ENCODE measurements at places on chromosomes 1 and 21.

GRCh38 chr1:239899747-239900146, 191.9 kb upstream of the FMN2 start:
- H3K36me3 ChIP-seq = no peaks in the 10 kb centered on the region
- DNase-seq = no peak
- no peak overlapping the region for H3K4me3 ChIP-seq
- no peaks in the 10 kb centered on the region for H3K4me1 ChIP-seq
- H3K27ac ChIP-seq = no peak overlapping the region

GRCh38 chr1:90778486-90778885, 61.4 kb upstream of the BARHL2 start:
- no peak overlapping the region for H3K4me3 ChIP-seq
- H3K27me3 ChIP-seq = no peaks in the 10 kb centered on the region
- DNase-seq = no peak
- H3K27ac ChIP-seq = no peak overlapping the region
- no peaks in the 10 kb centered on the region for H3K36me3 ChIP-seq

- DNase-seq = no peak
- no peaks in the 10 kb centered on the region for H3K36me3 ChIP-seq
- H3K27me3 ChIP-seq = peaks cover under 1% of the 10 kb centered on the region
- no peaks in the 10 kb centered on the region for H3K4me1 ChIP-seq
Measured at GRCh38 chr1:200883118-200883517, 10.3 kb downstream of the GPR25 start.

DNA sequence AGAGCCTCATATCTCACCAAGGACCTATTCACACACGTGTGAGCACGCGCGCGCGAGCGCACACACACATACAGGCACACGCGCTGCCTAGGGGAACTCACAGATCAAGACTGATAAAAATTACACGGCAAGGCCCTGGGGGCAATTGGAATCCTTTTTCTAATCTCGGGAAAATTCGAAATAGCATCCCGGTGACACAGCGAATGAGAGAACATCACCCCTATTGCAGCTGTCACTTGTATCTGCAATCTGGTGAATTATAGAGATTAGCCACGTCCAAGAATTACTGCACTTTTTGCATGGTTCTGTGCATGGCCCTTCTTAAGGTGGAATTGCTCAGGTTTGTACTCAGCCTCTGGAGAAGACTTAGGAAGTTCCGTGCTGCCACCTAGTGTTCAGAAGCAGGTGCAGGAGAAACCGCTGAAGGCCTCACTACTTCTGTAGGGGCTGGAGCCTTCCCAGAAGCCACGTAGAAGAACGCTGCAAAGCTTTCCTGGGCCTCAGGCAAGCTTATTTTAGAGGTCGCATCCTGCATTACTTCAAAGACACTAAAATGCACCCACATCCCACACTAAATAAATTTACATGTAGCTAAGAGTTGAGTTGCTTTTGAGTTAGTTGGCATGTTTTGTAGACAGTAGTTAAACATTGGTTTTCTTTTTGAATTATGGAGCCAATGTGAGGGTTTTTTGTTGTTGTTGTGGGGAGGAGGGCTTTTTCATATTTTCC, 229.2 kb upstream of the CAMK1G start:
- H3K27ac ChIP-seq = no peak overlapping the region
- H3K4me1 ChIP-seq = no peaks in the 10 kb centered on the region
- H3K27me3 ChIP-seq = no peaks in the 10 kb centered on the region
- H3K36me3 ChIP-seq = no peaks in the 10 kb centered on the region

DNA sequence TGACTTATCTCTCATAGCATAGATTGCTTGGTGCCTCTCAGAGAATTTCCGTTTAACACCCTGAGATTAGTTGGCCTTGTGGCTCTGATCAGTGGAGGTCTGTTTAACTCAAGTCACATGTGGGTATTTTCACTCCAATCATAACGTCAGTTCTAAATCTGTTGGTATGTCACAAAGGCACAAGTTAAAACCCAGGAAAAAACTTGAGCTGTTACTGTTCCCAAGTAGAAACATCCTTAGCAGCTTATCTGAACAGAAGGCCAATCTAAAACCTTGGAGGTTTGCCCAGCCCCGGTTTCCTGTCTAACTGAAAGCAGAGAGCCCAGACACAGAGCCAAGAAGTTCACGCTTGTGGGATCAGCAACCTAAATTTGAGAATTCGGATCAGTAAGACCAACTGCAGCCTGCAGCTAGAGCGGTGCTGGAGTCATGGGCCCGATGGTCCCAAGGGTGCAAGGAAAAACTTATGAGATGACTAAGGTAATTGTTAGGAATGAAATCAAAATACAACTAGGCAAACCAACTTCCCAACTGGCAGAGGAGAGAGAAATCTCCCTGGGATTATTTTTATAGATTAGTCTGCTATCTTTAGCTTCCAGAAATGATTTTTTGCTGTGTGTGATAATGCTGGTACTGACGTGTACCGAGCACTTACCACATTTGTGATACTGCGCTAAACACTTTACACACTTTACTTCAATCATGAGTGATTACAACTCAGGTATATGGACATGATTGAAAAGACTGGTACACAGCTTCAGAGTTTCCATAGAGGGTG, 90.2 kb upstream of the C1orf21 start:
- peak overlapping the region; percentile 68 for H3K27ac ChIP-seq
- H3K4me3 ChIP-seq = no peak overlapping the region
- H3K27me3 ChIP-seq = no peaks in the 10 kb centered on the region
